ENCODE measurements at places on chromosomes 2 and 18.

DNA sequence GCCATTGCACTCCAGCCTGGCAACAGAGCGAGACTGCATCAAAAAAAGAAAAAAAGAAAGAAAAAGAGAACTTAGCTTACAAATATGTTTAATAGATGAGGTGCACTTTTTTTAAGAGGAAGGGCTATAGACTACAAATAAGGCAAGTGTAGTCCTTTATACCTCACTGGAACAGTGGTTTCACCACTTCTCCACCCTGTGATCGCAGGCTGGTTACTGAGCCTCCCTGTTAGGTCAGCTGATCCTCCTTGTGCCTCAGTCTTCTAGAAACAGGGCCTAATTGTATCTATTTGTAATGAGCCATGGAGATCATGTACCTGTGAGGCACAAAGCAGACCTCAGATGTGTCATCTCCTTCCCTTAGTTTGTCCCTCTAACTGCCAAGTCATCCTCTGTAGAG, 4.5 kb downstream of the CXCR2 start:
- DNase-seq: no peak

DNA sequence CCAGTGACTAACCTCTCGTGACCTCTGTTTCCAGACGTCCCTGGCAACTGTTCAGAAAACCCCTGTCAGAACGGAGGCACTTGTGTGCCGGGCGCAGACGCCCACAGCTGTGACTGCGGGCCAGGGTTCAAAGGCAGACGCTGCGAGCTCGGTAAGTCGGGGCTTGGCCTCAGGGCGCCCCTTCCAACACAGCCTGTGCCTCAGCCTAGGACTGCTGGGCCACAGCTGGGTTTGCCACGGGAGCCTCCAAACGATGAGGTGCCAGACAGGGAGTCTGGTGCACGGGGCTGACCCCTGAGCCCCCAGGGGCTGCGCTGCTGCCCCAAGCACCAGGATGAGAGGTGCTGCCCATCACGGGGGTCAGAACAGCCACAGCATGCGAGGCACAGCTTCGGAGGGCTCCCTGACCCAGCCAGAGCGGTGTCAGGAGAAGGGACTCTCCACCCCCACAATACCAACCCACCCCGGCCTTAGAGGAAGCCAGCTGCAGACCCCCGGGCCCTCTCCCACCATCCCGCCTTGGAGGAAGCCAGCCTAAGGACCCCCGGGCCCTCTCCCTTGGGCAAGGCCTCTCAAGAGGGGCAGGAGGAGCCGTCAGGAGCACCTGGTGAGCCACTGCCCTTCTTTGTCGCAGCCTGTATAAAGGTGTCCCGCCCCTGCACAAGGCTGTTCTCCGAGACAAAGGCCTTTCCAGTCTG, 20.3 kb downstream of the MTERF4 start:
- DNase-seq: no peak

GRCh38 chr18:22871809-22872525, 61.2 kb upstream of the RBBP8 start:
- DNase-seq: no peak

DNA sequence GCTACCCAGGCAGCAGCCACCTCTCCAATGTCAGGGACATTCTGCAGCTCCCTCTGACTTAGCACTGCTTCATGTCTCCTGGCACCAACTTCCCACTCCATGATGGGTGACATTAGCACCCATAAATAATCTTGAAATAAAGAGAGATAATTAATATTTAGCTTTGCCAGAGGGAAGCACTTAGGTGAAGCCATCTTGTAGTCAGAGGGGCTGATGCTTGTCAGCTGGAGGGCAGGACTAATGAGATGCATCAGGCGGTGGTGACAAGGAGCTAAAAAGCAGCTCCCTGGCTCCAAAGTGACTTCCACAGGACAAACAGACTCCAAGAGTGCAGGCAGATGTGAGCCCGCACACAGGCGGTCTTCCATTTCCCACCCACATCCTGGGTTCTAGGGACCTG, 153.0 kb upstream of the ID2 start:
- DNase-seq: no peak

DNA sequence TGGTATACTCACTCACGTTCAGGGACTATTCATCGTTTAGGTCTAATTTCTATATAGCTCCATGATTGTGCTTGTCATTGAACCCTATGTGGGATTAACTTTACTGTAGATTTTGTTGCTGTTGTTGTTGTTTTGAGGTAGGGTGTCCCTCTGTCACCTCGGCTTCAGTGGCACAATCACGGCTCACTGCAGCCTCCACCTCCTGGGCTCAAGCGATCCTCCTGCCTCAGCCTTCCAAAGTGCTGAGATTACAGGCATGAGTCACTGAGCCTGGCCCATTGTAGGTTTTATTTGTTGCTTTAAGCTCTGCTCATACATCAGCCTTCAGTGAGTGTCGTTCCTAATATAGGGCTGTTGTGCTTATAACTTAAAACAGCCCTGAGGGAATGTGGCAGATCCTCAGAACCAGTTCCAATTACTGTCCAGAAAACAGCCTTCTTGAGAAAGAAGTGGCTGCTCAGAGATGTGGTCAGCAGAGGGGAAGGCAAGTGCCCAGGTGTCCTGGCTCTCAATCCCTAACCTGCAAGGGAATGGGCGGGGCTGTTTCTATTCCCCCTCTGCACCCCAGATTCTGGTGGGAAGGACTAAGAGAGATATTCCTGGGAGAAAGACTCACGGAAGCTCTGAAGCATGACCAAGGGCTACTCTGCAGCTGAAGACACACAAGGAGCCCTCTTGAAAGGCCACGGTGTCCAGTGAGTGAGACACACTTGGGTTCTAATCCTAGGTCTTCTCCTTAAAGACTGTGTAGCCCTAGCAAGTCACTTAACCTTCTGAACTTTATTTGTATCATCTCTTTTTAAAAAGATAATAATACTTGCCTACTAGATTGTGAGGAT, 79.6 kb upstream of the LCLAT1 start:
- DNase-seq: no peak

DNA sequence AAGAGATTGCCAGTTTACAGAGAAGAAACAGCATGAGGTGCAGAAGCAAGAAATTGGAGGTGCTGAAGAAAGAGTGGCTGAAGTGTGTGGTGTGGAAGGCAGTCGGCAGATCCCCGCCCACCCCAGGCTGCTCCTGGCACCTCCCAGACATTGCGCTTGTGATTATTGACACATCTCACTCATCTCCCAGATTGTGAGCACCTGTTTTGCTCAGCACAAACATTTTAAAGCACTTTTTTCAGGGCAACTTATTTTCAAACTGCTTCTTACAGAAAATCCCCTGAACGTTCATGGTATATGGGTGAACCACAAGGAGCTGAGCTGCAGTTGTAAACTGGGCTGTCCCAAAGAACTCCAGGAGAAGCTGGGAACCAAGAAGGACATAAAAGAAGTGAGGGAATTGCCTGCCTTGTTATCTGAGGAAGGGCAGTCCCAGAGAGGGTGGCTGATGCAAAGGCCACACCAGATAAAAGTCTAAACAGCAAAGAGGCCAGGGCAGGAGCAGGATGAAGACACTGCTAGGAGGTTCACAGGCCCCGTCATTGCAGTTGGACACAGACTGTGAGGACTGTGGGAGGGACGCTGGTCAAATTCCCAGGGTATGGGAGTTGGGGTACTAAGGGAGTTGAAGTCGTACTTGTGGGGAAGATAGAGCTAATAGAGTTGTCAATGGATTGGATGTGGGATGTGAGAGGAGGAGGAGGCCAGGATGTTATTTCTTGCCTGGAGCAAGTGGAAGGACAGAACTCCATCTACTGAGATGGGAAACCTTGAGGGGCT, 65.1 kb downstream of the INPP4A start:
- no peak for DNase-seq

GRCh38 chr18:57205641-57206040, 58.8 kb downstream of the BOD1L2 start:
- no peak for DNase-seq

Measured in stimulated activated CD8-positive, alpha-beta memory T cell treated with anti-CD3 and anti-CD28 coated beads, Interleukin-7, amount 100 ng/mL, for 24 hours (primary cell).